Stimulated activated CD8-positive, alpha-beta memory T cell treated with anti-CD3 and anti-CD28 coated beads, Interleukin-7, amount 100 ng/mL, for 1 hour (primary cell): ENCODE measurements at places on chromosomes 6 and 20.

DNA sequence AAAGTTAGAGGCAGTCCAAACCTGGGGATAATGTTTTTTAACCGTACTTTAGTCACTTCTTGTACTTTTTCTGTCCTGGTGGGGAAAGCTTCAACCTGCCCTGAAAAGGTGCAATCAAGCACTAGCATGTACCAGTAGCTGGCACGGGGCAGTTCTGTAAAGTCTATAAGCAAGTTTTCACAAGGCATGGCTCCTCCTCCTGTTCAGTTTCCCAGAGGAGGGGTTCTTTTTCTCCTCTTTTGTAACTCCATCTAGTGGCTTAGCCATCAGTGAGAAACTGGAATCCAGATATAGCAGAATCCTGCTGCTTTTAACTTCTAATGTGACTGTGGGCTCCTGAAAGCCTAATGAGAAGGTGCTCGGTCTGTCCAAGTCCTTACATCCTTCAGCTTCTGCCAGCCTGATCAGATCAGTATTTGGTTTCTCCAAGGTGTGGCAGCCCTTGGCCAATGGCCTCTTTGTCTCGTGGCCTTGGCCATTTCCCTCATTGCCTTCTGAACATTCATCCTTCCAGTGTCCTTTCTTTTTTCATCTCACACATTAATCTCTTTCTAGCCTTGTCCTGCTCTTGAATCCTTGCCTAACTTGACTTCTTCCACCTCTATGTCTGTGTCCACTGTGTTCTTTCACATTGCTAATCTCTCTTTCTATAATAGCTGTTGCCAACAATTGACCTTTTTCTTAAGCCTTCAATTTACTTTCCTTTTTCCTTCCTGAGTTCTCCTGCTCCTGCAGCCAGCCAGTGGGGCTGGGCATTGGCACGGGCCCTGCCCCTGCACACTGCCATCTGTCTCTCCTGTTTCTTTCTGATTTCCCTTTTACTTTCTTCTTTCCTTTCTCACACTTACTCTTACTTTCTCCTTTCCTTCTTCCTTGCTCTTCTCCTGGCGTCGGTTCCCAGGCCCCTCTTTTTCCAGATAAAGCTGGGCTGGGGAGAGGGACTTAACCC, 222.0 kb upstream of the SYNCRIP start:
- DNase-seq = no peak

DNA sequence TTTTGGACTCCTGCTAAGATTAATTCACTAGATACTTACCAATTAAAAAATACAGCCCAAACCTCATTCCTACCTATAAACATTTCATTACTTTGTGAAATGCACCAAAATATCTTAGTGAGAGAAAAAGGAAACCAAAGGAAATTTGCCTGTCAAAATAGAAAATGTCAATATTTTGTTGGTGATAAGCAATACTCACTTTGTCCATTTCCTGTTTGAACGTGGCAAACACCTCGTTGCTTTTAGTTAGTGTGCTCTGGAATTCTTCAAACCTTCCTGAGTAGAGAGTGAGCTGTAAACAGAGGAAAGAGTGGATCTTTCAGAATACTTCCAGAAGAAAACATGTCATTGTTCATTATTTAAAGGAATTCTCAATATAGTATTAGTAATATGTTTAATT, 44.2 kb downstream of the TXLNB start:
- no peak for DNase-seq

- DNase-seq = no peak
These were observed 44.9 kb downstream of the SNAI1 start for GRCh38 chr20:50027611-50028105.

DNA sequence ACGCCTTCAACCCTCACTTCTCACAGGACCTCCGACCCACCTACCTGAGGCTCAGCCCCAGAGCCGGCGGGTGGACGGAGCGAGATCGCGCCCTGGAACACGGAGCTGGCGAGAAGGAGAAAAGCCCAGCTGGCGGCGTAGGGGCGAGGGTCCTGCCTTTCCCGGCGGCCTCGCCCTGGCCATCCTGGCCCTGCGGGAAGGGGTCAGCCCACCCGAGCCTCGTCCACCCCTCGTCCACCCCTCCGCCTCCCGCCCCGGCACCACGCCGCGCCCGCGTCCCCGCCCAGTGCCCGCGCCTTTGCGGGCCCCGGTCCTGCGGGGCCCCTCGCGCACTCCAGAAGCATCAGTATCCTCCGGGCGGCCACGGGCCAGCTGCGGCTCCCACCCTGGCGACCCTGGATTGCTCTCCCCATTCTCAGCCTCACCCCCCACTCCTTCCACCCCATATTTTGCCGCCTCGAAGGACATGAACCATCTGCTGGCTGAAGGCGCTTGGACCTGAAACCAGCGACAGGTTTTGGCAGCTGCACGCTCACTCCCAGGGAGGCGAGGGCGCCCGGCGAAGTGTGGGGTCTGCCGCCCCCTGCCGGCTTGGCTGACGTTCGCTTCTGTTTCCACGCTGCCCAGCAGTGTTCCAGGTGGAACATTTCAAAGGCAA, 65.1 kb downstream of the PLG start:
- no peak for DNase-seq

GRCh38 chr20:39885975-39886649, 802.9 kb downstream of the MAFB start:
- no peak for DNase-seq

DNA sequence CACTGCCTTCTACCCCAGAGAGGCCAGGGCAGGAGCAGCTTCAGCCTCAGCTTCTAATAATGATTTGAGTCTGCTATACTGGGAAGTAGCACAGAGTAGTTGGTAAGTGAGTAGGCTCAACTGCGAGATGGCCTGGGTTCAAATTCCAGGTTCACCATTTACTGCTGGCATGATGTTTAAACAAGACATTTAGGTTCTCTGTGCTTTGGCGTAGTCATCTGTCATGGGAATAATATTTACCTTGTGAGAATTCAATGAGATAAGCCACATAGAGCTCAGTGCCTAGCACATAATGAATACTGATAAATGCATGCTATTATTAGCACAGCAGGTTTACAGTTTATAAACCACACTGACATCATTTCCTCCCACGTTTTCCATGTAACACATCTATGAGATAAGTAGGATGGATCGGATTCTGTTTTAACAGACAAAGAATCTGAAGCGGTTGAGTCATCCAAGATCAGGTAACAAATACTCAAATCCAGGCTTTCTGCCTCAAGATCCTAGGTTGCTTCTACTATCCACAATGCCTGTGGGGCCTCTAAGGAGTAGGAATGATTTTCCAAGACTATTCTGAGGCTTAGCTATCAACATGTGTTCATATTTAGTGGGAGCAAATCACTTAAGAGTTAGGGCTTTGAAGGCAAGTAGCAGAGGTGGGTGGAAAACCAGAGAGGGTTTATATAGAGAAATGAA, 72.9 kb upstream of the DTNBP1 start:
- DNase-seq = no peak

- DNase-seq = no peak
These were observed 549 bp downstream of the ANKRD6 start for GRCh38 chr6:89433252-89434149.

DNA sequence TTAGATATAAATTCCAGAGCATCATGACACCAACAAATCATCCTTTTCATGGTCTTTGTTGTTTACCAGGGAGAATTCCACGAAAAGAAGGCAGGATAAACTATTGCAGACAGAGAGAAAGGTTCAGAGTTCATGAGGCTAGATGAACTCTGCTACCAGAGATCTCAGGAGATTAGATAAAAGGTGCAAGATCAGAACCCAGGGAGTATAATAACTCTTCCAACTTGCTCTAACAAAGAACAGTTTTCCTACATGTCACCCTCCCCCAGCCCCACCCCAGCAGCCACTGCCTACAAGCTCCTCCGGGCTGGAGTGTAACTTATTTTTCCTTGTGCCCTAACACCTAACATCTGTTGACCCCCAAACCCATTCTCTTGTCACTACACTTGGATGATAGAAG, 13.9 kb upstream of the CITED2 start:
- DNase-seq = no peak

- no peak for DNase-seq
These were observed 1418.7 kb downstream of the GRIK2 start for GRCh38 chr6:102812242-102812641.

- DNase-seq = peak; percentile 44
These were observed 8.9 kb downstream of the BPIFB1 start for GRCh38 chr20:33291830-33292355.

DNA sequence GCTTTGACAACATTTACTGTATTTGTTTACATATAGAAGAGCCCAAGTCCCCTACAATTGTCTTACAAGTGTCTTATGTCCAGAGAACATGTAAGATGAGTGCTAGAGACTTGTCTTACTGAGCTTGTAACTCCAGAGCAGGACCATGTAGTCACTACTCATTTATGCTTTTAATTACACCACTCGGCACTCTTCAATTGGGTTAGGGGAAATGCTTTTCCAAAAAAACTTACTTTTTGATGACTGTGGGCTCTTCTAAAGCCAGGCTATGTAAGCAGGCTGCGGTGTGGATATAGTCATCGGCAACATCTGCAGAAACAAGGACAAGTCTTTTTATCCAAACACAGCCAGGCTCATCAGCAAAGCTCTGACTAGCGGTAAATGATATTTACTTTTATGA, 18.7 kb downstream of the SNX5 start:
- DNase-seq = no peak

DNA sequence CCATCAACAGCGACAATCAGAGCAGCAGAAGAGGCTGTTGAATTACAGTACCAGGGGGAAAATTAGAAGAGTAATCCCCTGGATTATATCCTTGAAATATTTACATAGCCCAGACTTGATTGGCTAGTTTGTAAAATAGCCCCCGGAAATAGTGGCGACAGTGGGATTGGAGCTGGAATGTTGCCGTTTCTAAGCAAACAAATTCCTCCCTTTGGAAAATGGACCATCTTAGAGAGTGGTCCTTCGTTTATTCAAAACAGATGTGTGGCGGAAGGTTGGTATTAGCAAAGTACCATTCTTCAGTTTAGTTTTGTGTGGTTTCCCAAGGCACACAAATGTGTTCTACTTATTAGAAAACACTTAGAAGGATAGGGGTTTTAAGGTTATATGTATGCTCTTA, 4.5 kb upstream of the EPB41L2 start:
- DNase-seq = no peak

- no peak for DNase-seq
These were observed 11.6 kb downstream of the RIPOR3 start for GRCh38 chr20:50679753-50680104.

DNA sequence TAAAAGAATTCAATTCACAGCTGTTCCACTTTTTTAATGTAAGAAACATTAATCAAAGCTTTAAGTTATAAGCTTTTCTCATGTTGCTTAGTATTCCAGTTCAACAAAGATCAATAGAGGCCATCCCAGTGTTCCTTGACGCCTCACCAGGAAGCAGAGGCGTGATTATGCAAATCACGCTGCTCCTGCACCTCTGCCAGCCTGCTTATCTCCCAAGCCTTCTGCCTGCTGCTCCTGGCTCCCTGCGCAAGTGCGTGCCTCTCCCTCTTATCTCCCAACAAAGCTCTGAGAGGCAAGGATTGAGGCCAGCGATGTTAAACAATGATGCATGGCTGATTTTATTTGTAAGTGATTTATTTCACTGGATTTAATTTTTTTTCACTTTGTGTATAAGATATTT, 42.8 kb downstream of the INSM1 start:
- no peak for DNase-seq

GRCh38 chr20:55488593-55488992, 516.7 kb downstream of the CBLN4 start:
- DNase-seq = no peak

DNA sequence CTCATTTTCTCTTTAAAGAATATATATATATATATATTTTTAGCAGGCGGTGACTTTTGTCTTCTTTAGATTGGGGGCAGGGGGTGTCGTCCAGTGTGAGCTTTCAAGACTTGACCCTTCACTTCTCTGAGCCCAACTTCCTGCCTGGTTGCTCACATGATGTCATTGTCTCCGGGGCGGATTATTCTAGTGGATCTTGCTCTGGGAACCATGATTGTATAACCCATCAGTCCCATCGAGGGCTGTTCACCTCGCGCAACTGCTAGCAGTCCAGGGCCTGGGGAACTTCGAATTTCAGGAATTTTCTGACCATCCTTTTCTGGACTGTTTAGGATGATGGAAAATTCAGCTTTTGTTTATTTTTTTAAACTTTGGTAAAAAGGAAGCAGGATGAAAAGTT, 1.0 kb downstream of the IGF2R start:
- DNase-seq = no peak

DNA sequence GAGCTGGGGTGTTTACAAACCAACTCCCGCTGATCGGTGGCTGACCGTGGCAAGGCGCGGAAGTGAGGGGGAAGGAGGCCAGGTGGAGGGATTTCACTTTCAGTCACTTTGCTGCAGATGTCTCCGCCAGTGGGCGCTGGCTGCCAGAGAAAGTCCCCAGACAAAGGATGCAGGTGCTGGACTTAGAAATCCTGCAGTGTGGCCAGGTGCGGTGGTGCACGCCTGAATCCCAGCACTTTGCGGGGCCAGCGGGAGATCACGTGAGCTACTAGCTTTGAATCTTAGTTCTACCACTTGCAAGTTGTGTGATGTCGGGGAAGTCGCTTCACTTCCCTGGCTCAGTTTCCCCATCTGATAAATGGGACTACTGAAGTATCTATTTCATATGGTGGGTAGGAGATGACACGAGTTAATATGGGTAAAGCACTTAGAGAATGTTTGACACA, 180.4 kb downstream of the ZNF217 start:
- DNase-seq = peak; percentile 25

GRCh38 chr6:4008324-4009047, 70.5 kb downstream of the FAM217A start:
- DNase-seq = no peak

- no peak for DNase-seq
These were observed 162.8 kb downstream of the SYNE1 start for GRCh38 chr6:152474354-152474753.

GRCh38 chr20:42401613-42402012, 783.4 kb upstream of the CHD6 start:
- no peak for DNase-seq

DNA sequence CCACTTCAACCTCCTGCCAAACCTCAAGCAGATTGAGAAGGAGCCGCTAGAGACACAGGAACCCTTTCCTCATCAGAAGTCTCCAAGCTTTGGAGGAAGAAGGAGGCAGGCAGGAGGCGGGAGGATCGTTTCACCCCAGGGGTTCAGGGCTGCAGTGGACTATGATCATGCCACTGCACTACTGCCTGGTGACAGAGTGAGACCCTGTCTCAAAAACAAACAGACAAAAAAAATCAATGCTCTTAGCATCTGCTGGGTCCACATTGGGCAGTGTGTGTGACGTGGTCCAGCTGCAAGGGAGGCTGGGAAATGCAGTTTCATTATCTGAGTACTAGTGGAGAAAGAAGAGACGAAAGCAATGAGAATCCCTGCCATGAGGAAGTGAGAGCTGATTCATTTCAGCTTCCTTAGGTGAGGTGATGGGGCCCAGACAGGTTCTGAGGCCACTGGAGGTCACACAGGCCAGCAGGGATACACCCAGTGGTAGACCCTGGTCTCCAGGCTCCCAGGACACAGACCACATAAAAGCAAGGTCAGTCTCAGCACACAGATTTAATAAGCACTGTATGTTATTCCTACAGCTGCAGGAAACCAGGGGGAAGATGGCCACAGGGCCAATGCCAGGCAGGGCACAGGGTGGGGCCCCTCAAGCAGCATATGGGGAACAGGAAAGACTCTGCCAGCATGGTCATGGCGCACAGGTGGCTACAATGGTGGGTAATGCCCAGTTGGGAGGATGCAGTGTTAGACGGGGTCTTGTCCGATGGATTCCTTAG, 4.3 kb downstream of the GFRA4 start:
- no peak for DNase-seq

- DNase-seq = no peak
These were observed 72.5 kb upstream of the PRSS16 start for GRCh38 chr6:27174958-27175357.

- DNase-seq = no peak
These were observed 13.8 kb downstream of the KCNQ5 start for GRCh38 chr6:72635636-72636035.
